ENCODE measurements at places on chromosomes 4 and X.
A peak's percentile ranks its signal among the peaks of the same experiment; 100 is the strongest.

DNA sequence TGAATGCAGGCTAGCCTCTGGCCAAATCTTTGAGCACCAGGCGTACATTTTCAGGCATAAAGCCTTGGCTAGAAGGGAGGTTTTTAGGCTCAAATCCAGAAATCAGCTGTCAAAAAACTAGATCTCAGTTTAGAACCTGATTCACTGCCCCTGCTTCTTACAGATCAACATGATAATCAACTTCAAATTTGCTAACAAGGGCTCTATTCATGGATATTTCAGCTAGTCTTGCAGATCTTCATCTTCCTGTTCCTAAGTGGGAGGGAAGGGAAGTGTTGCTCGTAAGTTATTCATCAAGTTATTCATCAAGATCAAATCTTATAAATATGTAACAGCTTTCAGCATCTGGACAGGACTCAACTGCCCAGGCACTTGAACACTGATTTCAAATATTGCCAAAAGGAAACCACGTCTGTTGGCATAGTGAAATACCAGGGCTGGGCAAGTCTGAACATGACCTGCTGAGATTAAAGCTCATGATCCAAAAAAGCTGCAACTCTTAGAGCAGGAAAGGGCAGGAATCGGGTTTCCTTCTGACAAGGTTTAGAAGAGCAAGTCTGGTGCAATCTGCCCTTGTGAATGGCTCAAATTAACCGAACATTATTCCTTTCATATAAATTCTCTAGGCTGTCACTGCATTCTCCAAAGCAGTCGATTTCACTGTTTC lies 200.3 kb downstream of the PDGFC start:
- no peak for DNase-seq

DNA sequence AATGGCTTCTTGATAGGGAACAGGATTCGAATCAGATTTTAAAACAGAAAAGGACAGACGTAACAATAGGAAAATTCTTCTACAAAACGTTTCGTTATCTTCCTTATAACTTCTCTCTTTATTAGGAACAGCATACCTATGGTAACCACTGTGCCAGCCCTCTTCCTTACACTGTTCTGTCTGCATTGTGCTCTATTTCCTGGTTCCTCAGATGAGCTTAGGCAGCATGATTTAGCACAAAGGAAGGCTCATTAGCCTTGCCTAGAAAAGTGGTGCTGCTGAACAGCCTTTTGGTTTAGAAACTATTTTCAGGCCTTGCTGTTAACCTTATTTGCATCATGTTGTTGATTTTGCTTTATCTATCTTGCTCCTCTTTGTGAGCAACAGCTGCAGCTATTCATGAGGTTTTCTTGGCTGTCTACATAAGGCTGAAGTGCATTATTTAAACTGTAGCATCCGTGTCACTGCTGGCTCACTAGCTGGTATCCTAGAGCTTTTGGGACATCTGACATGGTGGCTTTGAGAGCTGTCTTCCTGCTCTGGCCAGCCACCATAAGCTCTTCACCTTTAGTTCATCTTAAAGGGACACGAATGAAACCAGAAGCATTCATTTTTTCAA lies 69.9 kb upstream of the NRK start:
- DNase-seq, result no peak

DNA sequence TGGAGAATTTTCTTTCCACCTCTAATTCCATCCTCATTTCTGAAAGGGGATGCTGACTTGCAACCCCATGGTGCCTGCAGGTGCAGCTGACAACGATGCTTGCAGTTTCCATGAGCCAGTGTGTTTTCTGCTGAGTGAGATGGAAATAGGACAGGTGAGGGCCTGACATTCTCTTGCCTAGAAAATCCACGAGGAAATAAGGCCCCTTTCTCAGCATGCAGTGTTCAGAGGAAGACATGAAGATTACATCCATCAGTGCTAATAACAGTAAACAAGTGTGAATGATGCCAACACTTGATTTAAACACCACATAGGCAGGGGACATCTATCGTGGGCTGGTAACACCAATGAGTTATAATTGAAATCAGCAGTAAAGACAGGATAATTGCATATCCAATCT lies 237.3 kb downstream of the NLGN4X start:
- no peak for DNase-seq

GRCh38 chrX:131812847-131813825 lies 210.0 kb upstream of the STK26 start:
- DNase-seq, result peak; percentile 85

- DNase-seq, result no peak
These were observed 31.3 kb downstream of the NIPAL1 start for GRCh38 chr4:48047896-48048295.

- no peak for DNase-seq
These were observed 14.1 kb downstream of the MFAP3L start for GRCh38 chr4:170011921-170012628.

GRCh38 chr4:101009471-101009870 lies 337.9 kb downstream of the PPP3CA start:
- DNase-seq, result no peak

DNA sequence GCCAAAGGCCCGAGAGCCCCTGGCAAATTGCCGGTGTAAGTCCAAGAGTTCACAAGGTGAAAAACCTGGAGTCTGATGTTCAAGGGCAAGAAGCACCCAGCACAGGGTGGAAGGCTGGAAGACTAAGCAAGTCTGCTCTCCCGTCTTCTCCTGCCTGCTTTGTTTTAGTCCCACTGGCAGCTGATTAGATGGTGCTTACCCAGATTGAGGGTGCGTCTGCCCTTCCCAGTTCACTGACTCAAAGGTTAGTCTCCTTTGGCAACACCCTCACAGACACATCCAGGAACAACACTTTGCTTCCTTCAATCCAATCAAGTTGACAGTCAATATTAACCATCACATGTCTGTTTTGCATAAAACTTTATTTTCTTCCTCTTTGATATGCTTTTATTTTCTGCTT lies 157.4 kb downstream of the HS3ST1 start:
- DNase-seq, result no peak

All from activated gamma-delta T cell treated with Interleukin-2 at 50 U/mL for 16 hours (primary cell).